Epithelial cell of esophagus (primary cell): ENCODE measurements at places on chromosomes 16 and 17.

DNA sequence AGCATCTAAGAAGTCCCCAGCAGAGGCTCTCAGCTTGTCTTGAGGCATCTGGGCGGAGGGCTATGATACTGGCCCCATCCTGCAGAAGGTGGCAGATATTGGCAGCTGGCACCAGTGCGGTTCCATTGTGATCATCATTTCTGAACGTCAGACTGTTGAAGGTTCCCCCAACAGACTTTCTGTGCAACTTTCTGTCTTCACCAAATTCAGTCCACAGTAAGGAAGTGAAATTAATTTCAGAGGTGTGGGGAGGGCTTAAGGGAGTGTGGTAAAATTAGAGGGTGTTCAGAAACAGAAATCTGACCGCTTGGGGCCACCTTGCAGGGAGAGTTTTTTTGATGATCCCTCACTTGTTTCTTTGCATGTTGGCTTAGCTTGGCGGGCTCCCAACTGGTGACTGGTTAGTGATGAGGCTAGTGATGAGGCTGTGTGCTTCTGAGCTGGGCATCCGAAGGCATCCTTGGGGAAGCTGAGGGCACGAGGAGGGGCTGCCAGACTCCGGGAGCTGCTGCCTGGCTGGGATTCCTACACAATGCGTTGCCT lies at the start of gene CIITA:
Gene CIITA (plus strand): TSS at position 404 of the 543 bp plus-strand sequence. CDS start 129 bp downstream, at position 533.
- peak; percentile 95 for DNase-seq

DNA sequence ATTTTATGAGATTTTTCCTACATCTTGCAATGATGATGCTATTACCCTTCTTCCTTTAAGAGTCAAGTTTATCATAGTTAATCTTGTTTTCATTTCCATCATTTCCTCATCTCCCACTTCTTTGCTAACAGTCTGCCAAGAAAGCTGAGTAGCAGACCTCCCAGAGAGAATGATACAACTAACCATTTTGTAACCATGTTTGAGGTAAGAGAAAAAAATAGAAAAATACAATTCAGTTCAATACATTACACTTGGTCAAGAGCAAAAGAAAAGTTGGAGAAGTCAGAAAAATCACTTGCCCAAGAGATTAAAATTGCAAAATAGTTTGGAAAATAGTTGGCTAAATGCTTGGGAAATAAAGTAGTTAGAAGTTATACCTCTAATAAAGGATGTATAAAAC lies 154.4 kb downstream of the ABCA8 start:
- no peak for DNase-seq

DNA sequence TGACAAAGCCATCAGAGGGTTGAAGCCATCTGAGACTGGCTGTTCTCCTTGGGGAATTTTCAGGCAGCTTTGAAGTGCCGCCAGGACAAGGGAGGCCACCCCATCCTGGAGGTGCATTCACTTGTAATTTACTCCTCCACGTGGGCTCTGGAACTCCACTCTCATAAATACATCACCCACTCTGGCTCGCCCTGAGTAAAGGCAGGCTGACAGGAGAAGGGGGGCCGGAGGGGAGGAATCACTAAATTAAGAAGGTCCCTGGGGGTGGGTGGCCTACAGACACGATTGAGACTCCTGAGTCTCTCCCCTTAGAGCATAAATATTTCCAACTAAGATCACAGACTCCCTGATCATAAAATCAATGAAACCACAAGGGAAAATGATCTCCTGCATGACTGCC lies 56.3 kb upstream of the HNF1B start:
- DNase-seq, result no peak

DNA sequence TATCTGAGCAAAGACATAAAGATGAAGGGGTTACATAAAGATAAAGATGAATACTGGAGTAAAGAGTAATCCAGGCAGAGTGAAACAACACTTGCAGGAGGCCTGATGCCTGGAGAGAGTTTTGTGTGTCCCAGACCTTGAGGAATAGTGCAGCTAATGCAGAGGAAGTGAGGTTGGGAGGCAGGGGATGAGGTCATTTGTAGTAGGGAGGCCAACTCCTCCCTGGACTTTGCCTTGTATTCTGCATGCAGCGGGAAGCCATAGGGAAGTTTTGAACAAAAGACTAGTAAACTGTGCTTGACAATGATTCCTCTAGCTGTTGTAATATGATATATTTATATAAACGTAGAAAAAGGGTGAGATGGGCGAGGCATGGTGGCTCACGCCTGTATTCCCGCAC lies 356.6 kb downstream of the KCNJ2 start:
- no peak for DNase-seq

DNA sequence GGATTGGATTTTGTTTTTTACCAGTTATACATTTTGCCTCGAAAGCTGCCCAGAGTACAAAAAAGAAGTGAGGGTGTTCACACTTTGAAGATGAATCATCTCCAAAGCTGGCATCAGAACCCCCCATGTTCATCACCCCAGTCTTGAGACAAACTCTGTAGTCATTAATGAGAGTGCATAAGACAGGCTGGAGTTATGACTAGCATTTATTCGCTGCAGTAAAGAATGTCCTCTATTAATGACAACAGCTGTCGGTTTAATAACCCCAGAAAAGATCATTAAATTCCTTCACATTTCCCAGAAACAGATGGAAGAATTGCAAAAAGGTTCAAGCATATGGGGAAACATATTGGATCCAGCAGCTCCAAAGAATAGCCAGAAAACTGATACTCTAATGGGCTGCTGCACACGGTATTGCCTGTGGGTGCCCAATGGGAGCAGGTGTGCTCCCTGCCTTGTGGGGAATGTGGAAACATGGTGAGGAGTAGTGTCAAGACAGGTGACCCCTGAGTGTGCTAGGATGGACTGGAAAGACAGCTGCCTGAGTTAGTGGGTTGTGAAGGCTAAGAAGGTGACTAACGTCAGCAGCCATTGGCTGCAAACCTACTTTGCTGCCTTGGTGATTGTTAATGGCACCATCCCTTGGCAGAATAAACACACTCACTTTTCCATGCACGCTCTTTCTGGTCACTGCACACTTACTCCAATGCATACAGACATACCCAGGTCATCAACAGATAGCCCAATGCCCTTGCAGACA lies 81.9 kb downstream of the AIPL1 start:
- no peak for DNase-seq

GRCh38 chr17:7909089-7909488 lies 7.0 kb downstream of the RNF227 start:
- DNase-seq, result no peak

DNA sequence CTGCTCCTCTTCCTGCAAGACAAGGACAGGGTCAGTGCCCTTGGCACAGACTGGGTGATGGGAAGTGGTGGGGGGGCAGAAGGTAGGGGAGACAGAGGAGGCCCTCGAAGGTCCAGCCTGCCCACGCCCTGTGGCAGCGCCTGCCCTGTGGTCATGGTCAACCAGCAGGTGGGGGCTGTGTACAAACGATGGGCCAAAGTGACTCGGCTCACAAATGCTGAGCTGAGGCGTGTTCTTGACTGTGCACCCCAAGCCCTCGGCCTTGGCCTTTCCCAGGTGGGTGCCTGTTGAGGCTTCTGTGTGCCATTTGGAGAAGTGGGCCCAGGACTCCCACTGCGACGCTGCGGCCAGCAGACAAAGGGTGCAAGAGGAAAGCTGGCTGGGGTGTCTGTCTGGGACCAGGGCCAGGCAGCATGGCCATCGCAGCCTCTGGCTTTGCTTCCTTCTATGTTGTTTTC lies 22.6 kb downstream of the MXRA7 start:
- no peak for DNase-seq

- no peak for DNase-seq
Observed at GRCh38 chr17:17314501-17315071, 11.4 kb downstream of the NT5M start.

- DNase-seq, result peak; percentile 70
Observed at GRCh38 chr16:70476272-70477020, 22.1 kb downstream of the FCSK start.

DNA sequence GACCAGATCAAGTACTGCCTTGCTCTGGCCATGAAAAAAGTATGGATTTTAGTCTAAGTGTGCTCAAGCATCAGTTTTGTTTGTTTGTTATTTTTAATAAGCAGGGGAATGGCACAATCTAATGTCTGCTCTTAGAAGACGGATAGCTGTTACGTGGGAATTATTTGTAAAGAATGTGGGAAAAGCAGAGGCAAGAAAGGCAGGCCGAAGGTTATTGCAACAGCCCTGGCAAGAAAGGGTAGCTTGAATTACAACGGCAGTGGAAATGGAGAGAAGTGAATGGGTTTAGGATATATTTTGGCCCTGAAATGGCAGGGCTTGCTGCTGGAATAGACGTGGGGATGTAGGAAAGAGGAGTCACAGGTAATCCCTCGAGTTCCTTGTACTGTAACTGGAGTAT lies 987 bp upstream of the HASPIN start:
- DNase-seq, result no peak

DNA sequence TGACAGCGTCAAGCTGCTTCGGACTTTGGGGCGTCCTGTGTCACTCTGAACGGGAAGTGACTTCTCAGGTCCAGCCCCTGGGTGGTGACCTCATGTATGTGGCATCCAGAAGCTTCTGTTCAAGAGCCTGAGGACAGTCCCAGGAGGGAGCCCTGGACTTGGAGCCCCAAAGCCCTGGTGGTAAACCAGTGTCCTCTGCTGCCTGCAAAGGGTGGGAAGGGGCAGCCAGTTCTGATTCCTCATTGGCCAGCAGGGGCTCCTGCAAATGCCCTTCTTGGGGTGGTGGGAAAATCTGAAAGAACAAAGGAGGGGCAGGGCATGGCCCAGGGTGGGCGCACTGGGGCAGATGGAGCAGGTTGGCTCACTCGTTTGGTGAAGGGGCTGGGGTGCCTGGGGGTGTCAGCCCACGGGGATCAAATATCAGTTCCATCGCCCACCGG lies 1.6 kb downstream of the OSGIN1 start:
- DNase-seq, result peak; percentile 68

DNA sequence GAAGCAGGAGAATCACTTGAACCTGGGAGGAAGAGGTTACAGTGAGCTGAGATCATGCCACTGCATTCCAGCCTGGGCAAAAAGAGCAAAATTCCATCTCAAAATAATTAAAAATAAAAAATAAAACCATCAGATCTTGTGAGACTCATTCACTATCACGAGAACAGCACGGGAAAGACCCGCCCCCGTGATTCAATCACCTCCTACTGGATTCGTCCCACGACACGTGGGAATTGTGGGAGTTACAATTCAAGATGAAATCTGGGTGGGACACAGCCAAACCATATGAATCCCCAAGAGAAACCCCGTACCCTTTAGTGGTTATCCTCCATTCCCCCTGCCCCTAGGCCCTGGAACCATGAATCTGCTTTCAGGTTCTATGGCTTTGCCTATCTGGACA lies 15.4 kb upstream of the MGAT5B start:
- DNase-seq, result no peak

DNA sequence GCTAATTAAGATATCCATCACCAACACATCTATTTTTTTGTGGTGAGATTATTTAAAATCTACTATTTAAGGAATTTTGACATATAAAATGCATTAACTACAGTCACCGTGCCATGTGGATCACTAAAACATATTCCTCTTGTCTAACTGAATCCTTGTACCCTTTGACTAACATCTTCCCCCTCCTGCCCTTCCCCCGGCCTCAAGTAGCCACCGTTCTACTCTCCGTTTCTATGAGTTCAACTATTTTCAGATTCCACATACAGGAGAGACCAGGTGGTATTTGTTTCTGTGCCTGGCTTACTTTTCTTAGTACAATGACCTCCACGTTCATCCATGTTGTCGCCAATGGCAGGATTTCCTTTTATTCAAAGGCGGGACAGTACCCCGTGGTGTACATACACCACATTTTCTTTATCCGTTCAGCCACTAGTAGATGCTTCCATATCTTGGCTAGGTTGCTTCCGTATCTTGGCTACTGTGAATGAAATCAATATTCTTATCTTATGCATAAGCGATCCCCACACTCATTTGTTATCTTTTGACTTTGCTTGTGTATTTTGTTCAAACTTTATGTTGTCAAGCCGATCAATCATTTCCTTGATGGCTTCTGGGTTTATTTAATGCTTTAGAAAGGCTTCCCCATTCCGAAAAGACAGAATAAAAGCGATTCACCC lies 134.7 kb downstream of the KCNJ12 start:
- no peak for DNase-seq

GRCh38 chr17:77471984-77472461 lies 331.3 kb downstream of the SEC14L1 start:
- peak; percentile 72 for DNase-seq

GRCh38 chr17:57108671-57109392 lies 23.8 kb downstream of the AKAP1 start:
- DNase-seq, result no peak

DNA sequence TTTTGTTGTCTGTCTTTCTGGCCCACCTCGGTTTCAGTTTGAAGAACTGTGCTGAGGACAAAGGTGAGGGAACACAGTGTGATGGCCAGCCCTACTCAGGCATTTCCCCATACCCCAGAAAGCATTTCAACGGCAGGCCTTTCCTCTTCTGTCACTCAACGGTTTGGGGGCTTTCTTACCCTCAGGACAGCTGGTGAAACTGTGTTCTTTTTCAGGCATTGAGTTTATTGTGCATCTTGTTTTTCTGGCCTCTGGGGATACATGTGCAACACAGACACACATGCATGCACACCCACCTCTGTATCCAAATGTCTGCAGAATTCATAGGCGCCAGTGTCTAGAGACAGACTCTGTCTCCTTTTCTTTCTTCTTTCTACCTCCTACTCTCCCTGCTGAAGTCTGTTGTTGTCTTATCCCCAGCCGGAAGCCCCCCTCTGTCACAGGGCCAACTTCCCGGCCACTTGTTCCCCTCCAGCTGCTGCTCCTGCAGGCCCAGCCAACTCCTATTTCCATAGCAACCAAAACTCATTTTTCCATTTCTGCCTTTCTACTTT lies 17.0 kb downstream of the CHD9 start:
- DNase-seq, result no peak
